ENCODE measurements at places on chromosomes 2 and 18. TPM values are rescaled to one million over a fixed set of nuclear protein-coding genes. Genes with fewer than 3 reads are reported as not detected.

SCN1A gene
- total RNA-seq: not detected

MAPK4 gene
- 4.8 TPM for total RNA-seq

LYPD6B gene
- 83.7 TPM for total RNA-seq

GALNT3 gene
- 16.7 TPM for total RNA-seq

KLHL14 gene
- total RNA-seq: 0.13 TPM

SLC14A1 gene
- 9.0 TPM for total RNA-seq

ODC1 gene
- total RNA-seq: 59.5 TPM

MFSD2B gene
- total RNA-seq: 1.6 TPM

DNA sequence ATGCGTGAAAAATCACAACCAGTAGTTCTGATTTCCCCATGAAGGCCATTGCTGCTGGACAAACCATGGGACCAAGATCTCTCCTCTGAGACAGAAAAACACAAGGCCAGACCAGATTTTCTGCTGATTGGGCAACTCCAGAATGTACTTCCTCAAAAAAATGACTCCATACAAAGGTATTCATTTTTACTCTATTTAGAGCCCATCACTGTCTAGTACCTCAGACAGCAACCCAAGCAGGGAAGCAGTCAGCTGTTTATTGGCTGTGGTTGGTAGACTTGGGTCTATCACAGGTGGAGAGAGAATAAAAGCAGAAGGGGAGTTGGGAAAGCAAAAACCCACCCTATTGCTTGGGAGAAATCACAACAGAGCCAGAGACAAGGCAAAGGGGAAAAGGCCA is 219.9 kb downstream of the PIK3C3 start:
- DNase-seq: no peak

- no peak for DNase-seq
Observed at GRCh38 chr18:76441002-76441667, 53.9 kb downstream of the ZNF516 start.

DNA sequence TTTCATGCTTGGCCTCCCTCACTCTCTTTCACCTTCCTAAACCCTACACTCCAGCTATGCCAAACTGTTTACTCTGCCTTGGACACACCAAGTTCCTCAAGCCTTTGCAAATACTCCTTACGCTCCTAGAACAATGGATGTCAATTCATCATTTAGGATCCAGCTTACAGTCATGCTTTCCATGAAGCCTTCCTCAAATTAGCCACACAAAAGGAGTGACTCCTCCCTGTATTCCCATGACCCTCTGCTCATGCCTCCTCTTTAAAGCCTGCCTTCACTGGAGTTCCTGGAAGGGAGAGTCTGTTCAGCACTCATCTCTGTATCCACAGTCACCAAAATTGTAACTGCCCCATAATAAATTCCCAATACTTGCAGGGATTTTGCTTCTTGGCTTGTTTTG is 721 bp upstream of the EHD3 start:
- DNase-seq: no peak

- DNase-seq: no peak
Observed at GRCh38 chr2:29446847-29447246, 331.6 kb downstream of the CLIP4 start.

DNA sequence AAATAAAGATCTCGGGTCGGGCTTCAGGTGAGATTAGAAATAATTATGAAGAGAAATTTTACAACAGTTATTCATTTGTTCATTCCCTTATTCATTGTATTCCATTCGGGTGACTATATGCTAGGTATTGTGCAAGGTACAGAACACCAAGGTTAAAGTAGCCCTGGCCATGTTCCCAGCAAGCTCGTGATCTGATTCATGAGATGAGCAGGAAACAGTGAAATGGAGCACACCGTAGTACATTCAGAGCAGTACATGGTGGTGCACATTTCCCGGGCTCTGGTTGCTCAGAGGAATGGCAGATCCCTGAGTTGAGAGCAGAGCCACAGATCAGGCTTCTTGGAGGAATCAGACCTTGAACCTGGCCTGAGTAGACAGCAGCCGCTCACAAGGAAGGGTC is 87.7 kb downstream of the PRKRA start:
- DNase-seq: no peak

GRCh38 chr18:58243401-58243800 is 199.4 kb downstream of the NEDD4L start:
- peak; percentile 21 for DNase-seq

GRCh38 chr2:196606516-196606915 is 33.0 kb upstream of the CCDC150 start:
- no peak for DNase-seq

GRCh38 chr2:37739153-37739552 is 67.7 kb upstream of the CDC42EP3 start:
- no peak for DNase-seq

GRCh38 chr18:74528478-74528877 is 5.8 kb upstream of the CNDP1 start:
- no peak for DNase-seq

DNA sequence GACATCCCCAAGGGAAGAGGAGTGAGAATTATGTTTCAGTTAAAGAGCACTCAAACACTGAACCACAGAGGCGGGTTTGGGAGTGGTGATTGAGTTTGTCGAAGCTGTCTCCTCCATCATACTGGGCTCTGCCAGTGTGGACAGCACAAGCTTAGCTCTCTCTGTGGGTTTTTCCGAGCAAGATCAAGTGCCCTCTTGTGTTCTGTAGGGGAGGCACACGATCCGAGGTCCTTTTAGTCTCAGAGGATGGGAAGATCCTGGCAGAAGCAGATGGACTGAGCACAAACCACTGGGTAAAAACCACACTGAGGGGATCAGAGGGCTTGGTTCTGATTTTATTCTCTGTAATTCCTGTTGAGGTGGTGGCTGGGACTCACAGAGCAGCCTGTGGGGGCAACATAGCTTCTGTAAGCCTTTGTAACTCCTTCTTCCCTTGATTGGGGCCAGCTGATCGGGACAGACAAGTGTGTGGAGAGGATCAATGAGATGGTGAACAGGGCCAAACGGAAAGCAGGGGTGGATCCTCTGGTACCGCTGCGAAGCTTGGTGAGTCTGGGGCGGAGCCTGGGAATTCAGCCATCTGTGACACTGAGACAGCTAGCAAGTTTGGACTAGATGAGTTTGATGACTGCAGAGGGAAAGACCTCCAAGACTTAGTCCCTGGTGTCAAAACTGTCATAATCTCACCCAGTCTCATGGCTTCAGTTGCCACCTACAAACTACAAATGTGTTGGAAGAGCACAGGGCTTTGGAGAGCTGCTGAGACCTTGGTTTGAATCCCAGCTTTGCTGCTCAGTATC is 2.0 kb downstream of the NAGK start:
- no peak for DNase-seq

- no peak for DNase-seq
Observed at GRCh38 chr2:159606287-159606686, 10.1 kb downstream of the BAZ2B start.

GRCh38 chr2:220433131-220433530 is 805.7 kb downstream of the SLC4A3 start:
- DNase-seq: no peak

- DNase-seq: no peak
Observed at GRCh38 chr2:54947136-54947535, 103.1 kb downstream of the RTN4 start.

- DNase-seq: no peak
Observed at GRCh38 chr2:165627470-165627869, 158.0 kb downstream of the CSRNP3 start.

- DNase-seq: no peak
Observed at GRCh38 chr2:155442755-155443372, 744.4 kb downstream of the KCNJ3 start.
